Glomerular endothelial cell (primary cell): ENCODE measurements at places on chromosomes 16 and 17.

DNA sequence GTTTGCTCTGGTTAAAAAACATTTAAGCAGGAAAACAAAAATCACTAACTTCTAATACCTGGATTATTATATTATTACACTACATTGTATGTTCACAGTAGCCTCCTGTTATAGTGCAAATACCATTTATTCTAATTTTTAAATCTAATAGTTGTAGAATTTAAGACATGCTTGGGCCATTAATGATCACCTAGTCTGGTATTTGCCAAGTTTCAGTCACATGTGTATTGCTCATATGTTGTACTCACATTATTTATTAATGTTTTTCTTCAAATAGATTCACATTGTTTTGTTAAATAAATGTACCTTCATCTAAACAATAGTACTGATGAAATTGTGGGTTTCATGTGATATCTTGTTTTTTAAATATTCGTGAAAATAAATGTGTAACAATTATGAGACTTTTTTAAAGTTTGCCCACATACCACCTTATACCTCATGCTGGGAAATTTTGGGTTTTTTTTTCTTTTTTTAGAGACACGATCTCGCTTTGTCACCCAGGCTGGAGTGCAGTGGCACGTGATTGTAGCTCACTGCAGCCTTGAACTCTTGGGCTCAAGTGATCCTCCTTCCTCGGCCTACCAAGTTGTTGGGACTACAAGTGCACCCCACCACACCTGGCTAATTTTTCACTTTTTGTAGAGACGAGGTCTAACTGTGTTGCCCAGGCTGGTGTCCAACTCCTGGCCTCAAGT, 5.9 kb downstream of the ZNF771 start:
- no peak for DNase-seq

GRCh38 chr17:75854881-75855309, 240 bp downstream of the WBP2 start:
- DNase-seq: no peak

DNA sequence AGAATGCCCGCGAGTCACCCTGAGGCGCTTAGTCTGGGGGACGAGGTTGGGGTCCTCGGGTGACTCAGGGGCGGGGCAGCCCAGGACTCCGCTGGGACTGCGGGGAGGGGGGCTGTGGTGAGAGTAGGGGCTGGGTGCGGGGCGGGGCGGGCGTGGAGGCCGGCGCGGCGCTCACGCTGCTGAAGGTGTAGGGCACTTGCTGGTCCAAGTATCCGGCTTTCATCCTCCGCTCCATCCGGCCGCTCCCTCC, 832 bp downstream of the ETV4 start:
- no peak for DNase-seq

- DNase-seq: no peak
Observed at GRCh38 chr16:58114827-58115825, 14.1 kb downstream of the CFAP20 start.

DNA sequence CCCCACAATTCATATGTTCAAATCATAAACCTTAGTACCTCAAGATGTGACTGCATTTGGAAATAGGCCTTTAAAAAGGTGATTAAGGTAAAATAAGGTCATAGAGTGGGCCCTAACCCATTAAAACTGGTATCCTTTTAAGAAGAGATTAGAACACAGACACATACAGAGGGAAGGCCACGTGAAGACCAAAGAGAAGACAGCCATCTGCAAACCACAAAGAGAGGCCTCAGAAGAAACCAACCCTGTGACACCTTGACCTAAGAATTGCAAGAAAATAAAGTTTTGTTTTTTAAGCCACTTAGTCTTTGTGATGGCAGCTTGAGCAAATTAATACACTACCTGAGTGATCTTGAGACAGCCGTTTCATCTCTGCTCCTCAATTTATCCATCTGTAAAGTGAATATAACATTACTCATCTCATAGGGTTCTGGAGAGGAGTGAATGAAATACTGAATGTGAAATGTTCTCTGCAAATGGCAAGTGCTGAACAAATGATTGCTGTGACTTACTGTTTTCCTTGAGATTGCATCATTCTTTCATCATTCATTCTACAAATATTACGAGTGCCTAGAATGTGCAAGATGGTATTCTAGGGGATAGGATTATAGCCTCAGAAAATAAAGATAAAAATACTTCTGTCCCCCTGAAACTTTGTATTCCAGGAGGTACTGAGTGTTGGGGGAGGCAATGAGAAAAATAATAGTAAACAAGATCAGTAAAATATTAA, 222.0 kb upstream of the CDH13 start:
- no peak for DNase-seq

GRCh38 chr17:68349157-68349556, 57.9 kb downstream of the ARSG start:
- DNase-seq: no peak

- no peak for DNase-seq
Observed at GRCh38 chr17:34527136-34527907, 52.1 kb upstream of the TMEM132E start.

DNA sequence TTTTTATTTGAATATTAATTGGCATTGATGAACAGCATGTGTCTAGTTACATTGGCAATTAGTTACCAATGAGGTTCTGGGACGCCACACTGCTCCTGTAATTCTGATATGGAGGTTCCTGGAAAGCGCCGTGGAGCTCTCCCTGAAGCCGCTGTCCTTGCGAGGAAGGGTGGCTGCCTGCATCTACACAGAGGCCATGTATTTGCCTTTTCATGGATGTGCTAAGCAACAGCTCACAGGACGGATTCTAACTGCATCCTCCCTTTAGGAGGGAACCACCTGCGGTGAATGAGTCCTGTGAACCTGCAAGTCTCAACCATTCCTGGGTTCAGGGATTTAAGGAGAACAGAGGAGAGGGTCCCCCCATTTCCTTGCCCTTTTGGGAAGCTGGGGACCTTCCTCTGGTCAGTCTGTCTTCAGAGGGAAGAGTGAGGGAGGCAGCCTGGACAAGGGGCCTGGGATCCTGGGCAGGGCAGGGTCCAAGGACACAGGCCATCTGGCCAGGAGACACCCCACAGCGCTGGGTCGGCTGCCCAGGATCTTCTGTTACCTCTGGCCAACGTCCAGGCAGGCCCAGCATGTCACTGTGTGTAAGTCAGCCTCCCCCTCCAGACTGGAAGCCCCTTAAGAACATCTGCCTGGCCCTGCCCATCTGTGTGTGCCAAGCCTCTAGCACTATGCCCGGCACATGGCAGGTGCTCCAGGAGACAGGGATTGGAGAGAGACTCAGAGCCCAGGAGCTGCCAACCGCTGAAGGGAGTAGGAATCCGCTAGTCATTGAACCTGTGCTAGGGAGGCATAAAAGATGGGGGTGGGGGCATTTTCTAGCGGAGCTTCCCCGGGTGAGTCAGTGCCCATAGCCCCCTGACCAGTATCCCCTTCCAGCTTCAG, 314.1 kb upstream of the TNRC6C start:
- no peak for DNase-seq

- no peak for DNase-seq
Observed at GRCh38 chr16:47847220-47847970, 308.4 kb downstream of the ABCC12 start.

- no peak for DNase-seq
Observed at GRCh38 chr16:11411059-11411550, 65.8 kb downstream of the RMI2 start.

- DNase-seq: no peak
Observed at GRCh38 chr16:88827727-88828126, 16.0 kb upstream of the APRT start.

- no peak for DNase-seq
Observed at GRCh38 chr17:4711661-4712181, 1.3 kb downstream of the ARRB2 start.
